ENCODE measurements at places on chromosomes 11 and 22. TPM values are rescaled to one million over a fixed set of nuclear protein-coding genes. Genes with fewer than 3 reads are reported as not detected.

The TREH gene
- polyA plus RNA-seq, result not detected

The ADM2 gene
- 0.28 TPM for polyA plus RNA-seq

The ARHGAP42 gene
- 1.8 TPM for polyA plus RNA-seq

The GLYAT gene
- not detected for polyA plus RNA-seq

The LRRC51 gene
- 4.4 TPM for polyA plus RNA-seq

The TRIM22 gene
- 73.5 TPM for polyA plus RNA-seq

The NAT10 gene
- 32.0 TPM for polyA plus RNA-seq

The GAL gene
- polyA plus RNA-seq, result 1.2 TPM

The GP1BB gene
- 6.2 TPM for polyA plus RNA-seq

The CHEK1 gene
- 11.8 TPM for polyA plus RNA-seq

The FGF19 gene
- polyA plus RNA-seq, result not detected

The VPREB3 gene
- polyA plus RNA-seq, result not detected

The CTSW gene
- not detected for polyA plus RNA-seq

The RAB36 gene
- polyA plus RNA-seq, result 3.3 TPM

The DDX25 gene
- not detected for polyA plus RNA-seq

The IRAG1 gene
- polyA plus RNA-seq, result 0.22 TPM

The FGF4 gene
- polyA plus RNA-seq, result not detected

The LGALS12 gene
- not detected for polyA plus RNA-seq

The TRIM51 gene
- polyA plus RNA-seq, result not detected

The OR52H1 gene
- polyA plus RNA-seq, result 0.33 TPM

The BIRC3 gene
- 0.28 TPM for polyA plus RNA-seq

The DLG2 gene
- polyA plus RNA-seq, result 0.13 TPM

The C11orf16 gene
- polyA plus RNA-seq, result not detected

The MMP3 gene
- polyA plus RNA-seq, result not detected

Data from endothelial cell of umbilical vein (primary cell).